ENCODE measurements at places on chromosomes 4 and X. TPM values are rescaled to one million over a fixed set of nuclear protein-coding genes. Genes with fewer than 3 reads are reported as not detected.

DNA sequence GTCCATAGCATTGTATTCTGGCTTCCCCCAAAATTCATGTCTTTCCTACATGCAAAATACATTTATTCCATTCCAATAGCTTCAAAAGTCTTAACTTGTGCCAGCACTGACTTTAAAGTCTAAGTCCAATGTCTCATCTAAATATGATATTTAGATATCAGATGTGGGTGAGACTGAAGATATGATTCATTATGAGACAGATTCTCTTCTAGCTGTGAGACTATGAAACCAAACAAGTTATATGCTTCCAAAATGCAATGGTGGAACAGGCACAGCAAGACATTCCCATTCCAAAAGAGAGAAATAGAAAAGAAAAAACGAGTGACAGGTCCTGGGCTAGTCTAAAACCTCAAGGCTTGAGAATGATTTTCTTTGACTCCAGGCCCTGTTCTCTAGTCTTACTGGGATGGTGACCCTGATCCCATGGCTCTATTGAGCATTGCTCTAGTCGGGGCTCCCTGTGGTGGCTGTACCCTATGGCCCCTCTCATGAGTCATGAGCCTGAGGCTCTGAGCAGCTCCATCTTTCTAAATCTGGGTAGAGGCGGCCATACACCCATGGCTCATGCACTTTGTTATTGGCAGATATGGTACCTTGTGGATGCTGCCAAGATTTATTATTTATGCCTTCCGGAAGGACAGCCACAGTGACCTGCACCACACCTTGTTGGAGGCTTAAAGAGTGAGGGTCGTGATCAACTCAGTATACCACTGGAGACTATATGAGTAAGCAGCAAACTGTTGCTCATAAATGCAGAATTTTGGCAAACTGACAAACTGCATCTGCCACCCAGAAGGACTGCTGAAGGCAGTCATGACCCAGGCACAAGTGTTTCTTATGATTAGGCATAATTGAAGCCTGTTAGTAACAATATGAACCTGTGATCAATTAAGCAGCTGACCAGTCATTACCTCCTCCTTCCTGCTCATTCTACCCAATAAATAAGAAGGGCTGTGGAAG lies 38.5 kb upstream of the BOD1L1 start:
- no peaks in the 10 kb centered on the region for H3K36me3 ChIP-seq
- no peaks in the 10 kb centered on the region for H3K27me3 ChIP-seq
- no peaks in the 10 kb centered on the region for H3K4me1 ChIP-seq
- H3K4me3 ChIP-seq = no peak overlapping the region
- no peak overlapping the region for H3K27ac ChIP-seq

The SFRP2 gene
- 4.1 TPM for total RNA-seq

GRCh38 chr4:56668267-56668666 lies 12.8 kb downstream of the HOPX start:
- H3K36me3 ChIP-seq = no peaks in the 10 kb centered on the region
- no peaks in the 10 kb centered on the region for H3K27me3 ChIP-seq
- DNase-seq = no peak
- H3K27ac ChIP-seq = no peak overlapping the region

The DLG3 gene
- total RNA-seq = 38.3 TPM

DNA sequence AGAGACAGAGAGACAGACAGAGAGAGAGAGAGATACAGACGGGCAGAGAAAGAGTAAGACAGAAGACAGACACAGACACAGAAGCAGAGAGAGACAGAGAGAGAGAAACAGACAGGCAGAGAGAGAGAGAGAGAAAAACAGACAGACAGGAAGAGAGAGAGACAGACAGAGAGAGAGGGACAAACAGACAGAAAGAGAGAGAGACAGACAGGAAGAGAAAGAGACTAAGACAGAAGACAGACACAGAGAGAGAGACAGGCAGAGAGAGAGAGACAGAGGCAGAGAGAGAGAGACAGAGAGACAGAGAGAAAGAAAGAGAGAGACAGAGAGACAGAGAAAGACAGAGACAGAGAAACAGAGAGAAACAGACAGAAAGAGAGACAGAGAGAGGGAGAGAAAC lies 27.2 kb upstream of the NAA11 start:
- H3K4me3 ChIP-seq = no peak overlapping the region
- H3K36me3 ChIP-seq = no peaks in the 10 kb centered on the region
- no peak for DNase-seq
- no peak overlapping the region for H3K27ac ChIP-seq
- H3K27me3 ChIP-seq = no peaks in the 10 kb centered on the region
- H3K4me1 ChIP-seq = no peaks in the 10 kb centered on the region

The XAGE1B gene
- not detected for total RNA-seq

DNA sequence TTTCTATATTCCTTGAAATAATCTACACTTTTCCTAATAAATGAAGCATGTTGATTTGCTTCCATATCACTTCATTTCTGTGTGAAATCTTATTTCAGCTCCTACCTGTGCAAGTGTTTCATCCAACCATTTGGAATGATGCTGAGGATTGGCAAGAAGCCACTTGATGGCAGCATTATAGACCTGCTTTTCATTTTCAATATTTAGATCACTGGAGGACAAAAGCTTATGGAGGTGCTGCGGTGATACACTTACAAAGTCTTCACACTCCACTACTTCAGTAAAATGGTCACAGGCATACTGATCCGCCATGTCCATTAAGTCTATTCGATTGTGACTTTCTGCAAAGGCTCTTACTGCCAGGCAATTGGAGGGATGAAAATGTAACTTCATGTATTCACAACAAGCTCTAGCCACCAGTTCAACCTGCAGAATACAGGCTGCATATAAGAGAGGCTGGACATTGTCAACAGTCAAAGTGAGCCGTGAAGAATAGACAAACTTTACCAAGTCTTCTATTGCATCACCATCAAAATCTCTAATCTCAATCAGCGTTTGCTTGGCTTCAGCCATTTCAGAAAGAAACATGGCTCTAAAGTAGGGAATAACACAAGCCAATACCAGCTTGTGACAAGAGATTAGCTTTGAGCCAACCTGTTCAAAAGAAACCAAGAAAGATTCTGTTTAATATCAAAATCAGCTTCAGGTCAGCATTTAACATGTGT lies 35.1 kb downstream of the KLHL8 start:
- DNase-seq = no peak
- no peak overlapping the region for H3K27ac ChIP-seq
- H3K4me3 ChIP-seq = no peak overlapping the region
- H3K27me3 ChIP-seq = no peaks in the 10 kb centered on the region

All from kidney (tissue), 22 donors.